ENCODE measurements at places on chromosomes 4 and X. TPM values are rescaled to one million over a fixed set of nuclear protein-coding genes. Genes with fewer than 3 reads are reported as not detected.

The LONRF3 gene
- 32.1 TPM for total RNA-seq

GRCh38 chr4:2837110-2837903, 6.3 kb upstream of the ADD1 start:
- DNase-seq, result no peak

- no peak for DNase-seq
These were observed 45.2 kb downstream of the CXCL13 start for GRCh38 chr4:77650787-77651186.

- DNase-seq, result no peak
These were observed 22.7 kb downstream of the WDR19 start for GRCh38 chr4:39205000-39205399.

The RASSF6 gene
- total RNA-seq, result 2.5 TPM

- DNase-seq, result no peak
These were observed 26.1 kb upstream of the PTTG2 start for GRCh38 chr4:37934096-37934495.

GRCh38 chrX:134997646-134998045, 6.9 kb downstream of the SMIM10 start:
- DNase-seq, result no peak

The GAGE13 gene
- not detected for total RNA-seq

GRCh38 chr4:120491481-120491880, 424.8 kb upstream of the MAD2L1 start:
- no peak for DNase-seq

- DNase-seq, result no peak
These were observed 19.9 kb downstream of the DCHS2 start for GRCh38 chr4:154471526-154472331.

- DNase-seq, result no peak
These were observed 14.6 kb upstream of the CLTRN start for GRCh38 chrX:15679246-15679645.

- DNase-seq, result no peak
These were observed 70.5 kb downstream of the SOX3 start for GRCh38 chrX:140434347-140434746.

GRCh38 chr4:121148621-121149020, 15.5 kb downstream of the TNIP3 start:
- no peak for DNase-seq

DNA sequence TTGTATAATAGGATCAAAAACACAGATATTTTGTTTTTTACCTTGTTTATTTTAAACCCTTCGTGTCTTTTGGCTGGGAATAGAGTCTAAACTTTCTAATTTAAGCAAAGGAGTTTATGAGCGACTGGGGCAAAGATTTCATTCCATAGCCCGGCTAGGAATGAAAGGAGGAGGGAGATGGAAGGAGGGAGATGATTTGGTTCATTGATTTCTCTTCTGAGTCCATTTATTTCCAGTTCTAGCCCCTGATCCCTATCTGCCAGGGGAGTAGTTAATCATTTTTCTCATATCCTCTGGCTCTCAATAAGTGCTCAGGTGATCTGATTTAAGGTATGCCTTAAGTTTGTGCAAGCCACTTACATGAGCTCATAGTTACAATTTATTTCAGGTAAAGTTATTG, 120.0 kb downstream of the SPRY1 start:
- no peak for DNase-seq

The SOWAHB gene
- 7.9 TPM for total RNA-seq

DNA sequence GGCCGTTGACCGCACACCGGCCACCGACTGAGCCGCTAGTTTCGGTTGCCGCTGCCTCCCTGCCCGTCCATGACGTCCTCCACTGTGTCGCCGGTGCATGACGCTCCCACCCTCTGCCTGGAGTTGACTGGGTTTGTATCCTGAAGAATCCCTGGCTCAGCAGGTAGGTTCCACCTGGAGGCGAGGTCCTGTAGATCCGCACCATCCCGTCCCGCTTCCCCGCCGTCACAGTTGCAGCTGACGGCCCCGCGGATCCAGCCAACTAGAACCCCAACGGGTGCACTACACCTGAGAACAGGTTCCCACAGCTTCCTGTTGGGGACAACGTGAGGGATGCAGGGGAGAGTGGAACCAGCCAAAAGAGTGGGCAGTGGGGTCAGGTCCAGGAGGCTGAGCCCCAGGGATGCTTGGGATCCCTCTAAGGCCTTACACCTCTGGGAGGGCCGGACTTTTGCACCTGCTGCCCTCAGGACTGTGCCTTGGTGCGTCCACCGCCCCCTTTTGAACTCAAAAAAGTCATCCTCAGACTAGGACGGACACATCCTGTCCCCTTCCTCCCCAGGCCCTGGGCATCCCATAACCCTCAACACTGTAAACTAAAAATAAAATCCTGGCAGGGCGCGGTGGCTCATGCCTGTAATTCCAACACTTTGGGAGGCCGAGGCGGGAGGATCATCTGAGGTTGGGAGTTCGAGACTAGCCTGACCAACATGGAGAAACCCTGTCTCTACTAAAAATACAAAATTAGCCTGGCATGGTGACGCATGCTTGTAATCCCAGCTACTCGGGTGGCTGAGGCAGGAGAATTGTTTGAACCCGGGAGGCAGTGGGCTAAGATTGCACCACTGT, 1.1 kb upstream of the SLBP start:
- no peak for DNase-seq

- peak; percentile 15 for DNase-seq
These were observed 210.6 kb downstream of the CCNG2 start for GRCh38 chr4:77367638-77368037.
